ENCODE measurements at places on chromosomes 16 and 17. TPM values are rescaled to one million over a fixed set of nuclear protein-coding genes. Genes with fewer than 3 reads are reported as not detected.

Gene NACA2
- not detected for total RNA-seq

Gene KCNJ18
- not detected for total RNA-seq

Gene SLC47A2
- not detected for total RNA-seq

Gene KRT12
- total RNA-seq, result not detected

Gene GRAPL
- total RNA-seq, result 0.25 TPM

Gene KRT9
- total RNA-seq, result not detected

Data from cardiac ventricle fibroblast (primary cell).